ENCODE measurements at places on chromosomes 7 and 10.

GRCh38 chr10:89425000-89425399 lies 10.6 kb downstream of the IFIT5 start:
- DNase-seq = no peak

GRCh38 chr7:67990003-67990402 lies 993.4 kb downstream of the TYW1 start:
- no peak for DNase-seq

DNA sequence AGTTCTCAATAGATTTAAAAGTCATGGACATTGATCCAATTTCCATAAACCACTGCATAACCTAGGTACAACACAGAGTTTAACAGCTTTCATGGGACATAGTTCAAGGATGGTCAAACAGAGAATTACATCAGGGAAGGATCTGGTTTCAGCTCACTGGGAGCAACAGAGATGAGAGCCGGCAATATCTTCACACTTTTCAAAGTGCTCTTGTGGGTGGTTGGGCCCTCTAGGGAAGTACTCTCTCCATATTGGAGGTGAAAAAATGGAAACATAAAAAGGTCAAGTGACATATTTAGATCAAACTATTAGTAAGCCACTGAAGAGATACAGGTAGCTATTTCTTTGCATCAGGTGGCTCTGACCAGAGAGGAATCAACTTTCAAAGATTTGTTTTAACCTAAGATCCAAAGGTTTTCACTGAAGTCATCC lies 61.8 kb upstream of the LRRN3 start:
- no peak for DNase-seq

DNA sequence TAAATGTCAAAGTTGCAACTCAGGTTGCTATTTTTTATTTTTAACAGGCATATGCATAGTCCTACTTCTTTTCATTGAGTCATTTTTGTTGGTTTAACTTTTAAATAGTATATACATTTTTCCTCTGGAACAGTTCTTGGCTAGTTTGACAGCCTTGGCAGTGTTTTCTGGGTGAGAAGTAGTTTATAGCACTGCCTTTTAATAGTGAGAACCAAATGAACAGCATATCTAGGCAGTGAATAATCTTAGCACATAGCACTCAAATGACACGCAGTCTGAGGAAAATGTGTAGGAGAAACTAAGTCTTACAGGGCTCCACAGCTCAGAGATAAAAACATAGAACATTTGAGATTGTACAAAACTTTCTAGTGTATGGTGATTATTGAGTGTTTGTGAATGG lies 265.5 kb upstream of the POT1 start:
- no peak for DNase-seq

DNA sequence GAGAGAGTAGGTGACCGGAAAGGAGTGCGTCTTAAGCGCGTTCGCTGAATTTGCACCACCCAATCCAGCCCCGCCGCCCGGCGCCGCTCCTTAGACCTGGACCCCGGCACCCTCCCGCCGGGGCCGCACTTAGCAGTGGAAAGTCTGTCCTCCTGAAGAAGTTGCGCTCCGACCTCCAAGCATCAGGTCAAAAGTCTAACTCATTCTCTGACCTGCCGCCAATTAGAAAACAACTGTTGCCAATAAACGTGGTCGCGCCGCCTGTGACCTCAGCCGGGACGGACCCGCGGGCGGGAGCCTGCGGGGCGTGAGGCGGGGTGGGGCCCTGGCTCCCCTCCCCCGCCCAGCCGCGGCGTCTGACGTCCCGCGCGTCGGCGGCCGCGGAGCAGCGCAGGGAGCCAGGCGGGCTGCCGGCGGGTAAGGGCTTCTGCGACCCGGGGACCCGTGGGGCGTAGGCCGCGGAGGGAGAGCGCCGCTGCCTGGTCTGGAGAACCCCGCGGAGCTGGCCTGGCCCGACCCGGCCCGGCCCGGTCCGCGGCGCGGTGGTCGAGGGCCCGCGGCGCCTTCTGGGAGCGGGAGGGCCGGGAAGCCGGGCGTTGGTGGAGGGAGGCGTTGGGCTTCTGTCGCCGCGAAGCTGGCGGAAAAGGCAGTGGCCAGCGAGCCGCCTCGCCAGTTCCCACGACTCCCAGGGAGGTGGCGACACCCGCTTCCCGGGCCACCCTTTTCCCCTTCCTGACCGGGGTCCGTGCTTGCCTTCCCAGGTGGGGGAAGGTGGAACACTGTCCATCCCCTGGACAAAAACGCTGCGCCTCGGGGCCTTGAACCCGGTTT lies at the start of gene BCAP29:
BCAP29 (plus strand) TSS at position 362 of the 831 bp plus-strand sequence. CDS start 527 bp downstream, outside the sequence.
- peak; percentile 87 for DNase-seq

GRCh38 chr7:108653526-108653925 lies 83.9 kb downstream of the DNAJB9 start:
- DNase-seq = no peak

- DNase-seq = no peak
Measured at GRCh38 chr10:110815354-110816004, 56.2 kb upstream of the PDCD4 start.

GRCh38 chr7:33534833-33535232 lies 370.5 kb upstream of the BMPER start:
- no peak for DNase-seq

- DNase-seq = peak; percentile 23
Measured at GRCh38 chr7:132065989-132066603, 509.7 kb upstream of the PODXL start.

GRCh38 chr7:94386416-94386815 lies 8.3 kb upstream of the COL1A2 start:
- DNase-seq = no peak

DNA sequence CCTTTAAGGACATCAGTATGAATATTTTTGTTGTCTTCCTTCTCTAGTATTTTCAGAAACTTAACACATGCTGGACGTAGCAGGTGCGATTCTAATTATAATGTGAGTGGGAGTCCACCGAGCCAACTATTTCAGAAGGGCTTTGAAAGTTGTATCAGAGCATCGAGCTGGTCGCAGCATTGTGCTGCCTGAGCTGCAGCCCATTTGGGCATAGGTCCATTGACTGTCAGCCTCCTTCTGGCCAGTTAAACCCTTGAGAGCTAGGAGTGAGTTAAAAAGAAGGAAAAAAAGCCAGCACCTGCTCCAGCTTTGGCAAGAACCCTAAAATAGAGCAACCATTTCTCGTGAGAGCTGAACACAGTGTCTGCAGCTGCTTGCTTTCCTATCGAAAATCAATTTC lies 47.8 kb downstream of the SLC35G1 start:
- no peak for DNase-seq

- no peak for DNase-seq
Measured at GRCh38 chr10:77070346-77070745, 567.3 kb downstream of the KCNMA1 start.

- no peak for DNase-seq
Measured at GRCh38 chr7:47478017-47478344, 103.9 kb downstream of the TNS3 start.

DNA sequence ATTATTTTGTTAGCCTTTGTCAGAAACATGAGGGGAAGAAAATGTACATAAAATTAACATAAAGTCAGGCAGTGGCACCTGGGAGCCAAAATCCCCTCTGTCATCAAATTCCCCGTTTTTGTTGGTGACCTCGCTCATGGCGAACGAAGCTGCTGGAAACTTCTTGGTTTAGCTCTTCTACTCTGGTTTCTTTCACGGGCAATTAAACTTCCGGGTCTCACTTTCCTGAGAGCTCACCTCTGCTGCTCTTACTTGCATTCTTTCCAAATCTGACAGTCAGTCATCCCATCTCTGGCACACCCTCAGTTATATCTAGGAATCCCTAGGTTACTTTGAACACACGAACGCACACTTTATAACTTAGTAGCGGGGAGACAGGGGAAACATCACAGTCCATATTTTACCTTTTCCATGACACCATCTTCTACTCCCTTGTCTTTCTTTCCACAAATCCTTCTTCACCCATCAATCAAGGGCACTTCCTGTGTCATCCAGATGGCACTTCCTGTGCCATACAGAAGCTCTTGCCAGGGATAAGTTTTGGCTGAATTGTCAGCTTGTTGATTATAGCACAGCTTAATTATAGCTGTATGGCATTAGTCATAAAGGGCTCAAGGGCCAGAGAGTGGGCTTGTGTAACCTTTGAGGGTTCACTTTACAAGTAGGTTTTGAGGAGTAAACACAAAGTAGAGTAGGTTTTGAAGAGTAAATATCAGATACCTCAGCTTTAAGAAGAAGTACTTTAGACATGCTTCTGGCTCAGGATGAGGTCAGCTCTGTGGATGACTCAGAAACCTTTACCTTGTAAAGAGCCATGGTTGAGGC lies 105.1 kb downstream of the GATA3 start:
- no peak for DNase-seq

DNA sequence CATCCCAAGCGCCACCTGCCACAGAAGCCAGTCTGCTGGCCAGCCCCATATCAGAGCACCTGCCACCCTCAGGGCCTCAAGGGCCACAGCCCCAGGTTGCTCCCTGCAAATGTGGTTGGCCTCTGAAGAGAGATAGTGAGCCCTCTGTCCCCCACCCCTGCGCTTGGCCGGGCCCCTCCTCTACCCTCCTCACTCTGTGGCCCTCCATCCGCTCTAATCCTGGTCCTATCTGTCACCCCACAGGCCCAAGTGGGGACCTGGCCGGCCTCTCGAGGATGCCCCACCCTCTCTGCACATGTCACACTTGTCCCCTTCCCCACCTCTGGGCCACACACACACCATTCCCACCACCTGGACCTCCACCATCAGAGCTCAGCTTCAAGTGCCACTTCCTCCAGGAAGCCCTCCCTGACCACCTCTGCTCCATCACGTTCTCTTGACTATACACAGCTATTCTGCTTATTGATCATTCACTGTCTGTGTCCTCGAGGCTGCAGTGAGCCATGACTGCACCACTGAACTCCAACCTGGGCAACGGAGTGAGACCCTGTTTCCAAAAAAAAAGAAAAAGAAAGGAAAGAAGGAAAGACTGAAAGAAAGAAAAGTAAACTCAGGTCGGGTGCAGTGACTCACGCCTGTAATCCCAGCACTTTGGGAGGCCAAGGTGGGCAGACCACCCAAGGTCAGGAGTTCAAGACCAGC lies 42.4 kb downstream of the TNRC18 start:
- DNase-seq = no peak

DNA sequence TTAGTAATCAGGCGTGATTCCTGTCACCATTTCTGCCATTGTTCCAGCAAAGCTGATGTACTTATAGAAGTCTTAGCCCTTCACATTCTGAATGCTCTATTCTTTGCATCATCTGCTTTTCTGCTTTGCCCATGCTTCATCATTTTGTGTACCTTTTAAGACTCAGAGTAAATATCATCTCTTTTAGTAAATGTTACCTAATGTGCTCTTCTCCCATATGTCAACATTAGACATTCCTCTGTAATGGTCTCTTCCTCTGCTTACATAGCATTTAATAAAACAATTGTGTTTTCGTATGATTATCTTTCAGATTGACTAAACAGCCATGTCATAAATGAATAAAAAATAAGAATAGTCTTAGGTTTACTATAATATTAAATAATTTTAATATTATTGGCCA lies 719.6 kb upstream of the GRM3 start:
- DNase-seq = no peak

- DNase-seq = no peak
Measured at GRCh38 chr7:2190531-2190930, 42.2 kb downstream of the MAD1L1 start.

- no peak for DNase-seq
Measured at GRCh38 chr7:44056681-44057080, 8.7 kb downstream of the PGAM2 start.

GRCh38 chr10:76902949-76903348 lies 734.7 kb downstream of the KCNMA1 start:
- DNase-seq = no peak

DNA sequence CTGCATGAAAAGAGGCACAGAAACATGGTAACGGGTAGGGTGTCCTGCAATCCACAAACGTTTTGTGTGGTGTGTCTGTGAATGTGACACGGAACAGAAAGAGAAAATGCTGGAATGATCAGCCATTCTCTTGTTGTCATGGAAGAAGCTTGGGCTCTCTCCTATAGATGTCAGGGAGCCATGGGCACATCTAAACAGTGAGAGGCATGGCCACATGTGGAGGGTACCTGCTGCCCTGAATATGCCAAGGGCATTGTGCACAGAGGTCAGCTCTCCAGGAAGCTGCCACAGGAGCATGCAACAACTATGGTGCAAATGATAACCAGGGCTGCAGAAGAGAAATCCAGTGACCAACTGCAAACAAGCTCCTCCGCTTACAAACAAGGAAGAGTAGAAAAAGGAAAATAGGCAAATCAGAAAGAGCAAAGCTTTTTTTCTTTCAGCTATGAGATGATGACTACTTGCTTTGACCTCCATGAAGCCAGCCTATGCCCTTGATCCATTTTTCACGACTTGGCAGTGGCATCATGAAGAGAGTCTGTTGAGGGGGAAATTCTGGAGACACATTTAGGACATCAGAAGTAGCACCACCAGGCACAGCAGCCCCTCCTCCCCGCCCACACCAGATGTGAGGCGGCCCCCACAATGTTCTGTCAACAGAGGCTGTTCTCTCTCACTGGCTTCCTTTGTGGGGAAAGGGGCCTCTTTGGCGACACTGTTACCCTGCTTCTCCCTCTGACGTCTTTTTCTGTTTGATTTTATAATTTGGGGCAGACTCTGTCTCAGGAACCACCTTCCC lies 4.8 kb upstream of the PDE1C start:
- no peak for DNase-seq

GRCh38 chr10:130747356-130747755 lies 564.2 kb downstream of the TCERG1L start:
- no peak for DNase-seq

GRCh38 chr7:151334628-151335027 lies 7.0 kb upstream of the NUB1 start:
- no peak for DNase-seq

- DNase-seq = no peak
Measured at GRCh38 chr10:13987446-13987845, 343.3 kb downstream of the FRMD4A start.

Data from activated CD8-positive, alpha-beta memory T cell treated with anti-CD3 and anti-CD28 coated beads, Interleukin-2, amount 50 U/mL, for 48 hours (primary cell).